Activated CD4-positive, alpha-beta T cell treated with anti-CD3 and anti-CD28 coated beads, Interleukin-2, amount 50 U/mL, for 24 hours (primary cell): ENCODE measurements at places on chromosomes 4 and X.

- DNase-seq: no peak
Measured at GRCh38 chrX:11768039-11768438, 10.0 kb downstream of the MSL3 start.

DNA sequence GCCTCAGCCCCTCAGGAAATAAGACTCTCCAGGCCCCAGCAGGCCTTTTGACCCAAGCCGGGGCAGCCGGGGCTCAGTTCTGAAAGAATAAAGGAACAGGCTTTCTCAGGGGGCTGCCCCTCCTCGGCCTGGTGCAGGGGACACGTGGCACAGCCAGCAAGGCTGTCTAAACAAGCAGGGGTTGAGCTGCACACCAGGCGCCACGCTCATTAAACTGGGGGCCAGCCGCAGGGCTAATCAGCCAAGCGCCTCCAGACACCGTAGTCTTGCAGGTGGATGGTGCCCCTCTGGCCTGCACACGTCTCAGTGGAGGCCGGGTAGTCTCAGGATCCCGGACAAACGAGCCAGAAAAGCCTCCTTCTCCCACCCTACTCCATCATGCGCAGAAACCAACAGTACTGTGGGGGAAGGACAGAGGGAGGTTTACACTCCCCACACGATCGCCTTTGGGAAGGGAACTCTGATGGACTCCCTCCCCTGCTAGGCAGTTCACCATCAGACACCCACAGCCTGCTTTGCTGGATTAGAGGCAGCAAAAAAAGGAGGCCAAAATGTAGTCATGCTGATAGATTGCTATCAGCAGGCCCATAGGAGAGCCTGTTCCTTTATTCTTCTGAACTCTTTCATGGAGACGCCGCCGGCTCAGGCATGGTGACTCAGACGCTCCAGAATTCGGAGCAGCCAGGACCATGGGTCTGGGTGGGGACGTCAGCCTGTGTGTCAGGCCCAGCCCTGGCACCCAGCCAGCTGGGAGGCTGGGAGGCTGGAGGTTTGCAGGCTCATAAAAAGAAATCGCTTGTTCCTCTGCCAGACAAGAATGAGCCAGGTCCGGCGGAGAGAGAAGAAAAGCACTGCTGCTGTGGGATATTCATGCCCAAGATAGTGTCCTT is 342.4 kb downstream of the BCOR start:
- DNase-seq: no peak

- DNase-seq: no peak
Measured at GRCh38 chrX:2984342-2984741, 22.0 kb upstream of the ARSH start.

- DNase-seq: no peak
Measured at GRCh38 chrX:107758231-107758766, 17.3 kb downstream of the TSC22D3 start.

DNA sequence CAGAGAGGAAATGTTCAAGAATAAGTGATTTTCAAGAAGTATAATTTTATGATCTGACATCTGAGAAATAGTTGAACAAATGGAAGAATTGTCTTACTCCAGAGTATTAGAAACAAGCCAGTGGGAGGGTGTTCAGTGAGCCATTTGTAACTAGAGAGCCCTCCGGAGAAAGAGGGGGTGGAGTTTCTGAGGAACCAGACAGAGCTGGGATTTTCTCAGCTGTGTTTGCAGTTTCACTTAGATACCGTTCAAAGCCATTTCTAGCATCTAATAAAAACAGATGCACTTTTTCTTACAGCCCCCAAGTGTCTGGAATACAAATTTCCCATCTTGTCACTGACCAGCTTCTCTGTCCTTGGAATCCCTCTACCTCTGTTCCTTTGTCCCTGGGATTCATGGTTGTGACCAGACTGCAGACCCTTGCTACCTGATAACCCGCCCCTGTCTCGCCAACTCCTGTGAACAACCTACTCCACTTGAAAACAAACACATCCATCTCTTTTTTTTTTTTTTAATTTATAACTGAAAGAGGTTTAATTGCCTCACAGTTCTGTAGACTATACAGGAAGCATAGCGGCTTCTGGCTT is 132.8 kb upstream of the KLF3 start:
- no peak for DNase-seq

- no peak for DNase-seq
Measured at GRCh38 chr4:84677995-84678394, 95.1 kb downstream of the CDS1 start.

GRCh38 chrX:40298069-40298468 is 200.3 kb upstream of the BCOR start:
- no peak for DNase-seq

GRCh38 chr4:75036046-75036830 is 103.3 kb downstream of the PARM1 start:
- no peak for DNase-seq

DNA sequence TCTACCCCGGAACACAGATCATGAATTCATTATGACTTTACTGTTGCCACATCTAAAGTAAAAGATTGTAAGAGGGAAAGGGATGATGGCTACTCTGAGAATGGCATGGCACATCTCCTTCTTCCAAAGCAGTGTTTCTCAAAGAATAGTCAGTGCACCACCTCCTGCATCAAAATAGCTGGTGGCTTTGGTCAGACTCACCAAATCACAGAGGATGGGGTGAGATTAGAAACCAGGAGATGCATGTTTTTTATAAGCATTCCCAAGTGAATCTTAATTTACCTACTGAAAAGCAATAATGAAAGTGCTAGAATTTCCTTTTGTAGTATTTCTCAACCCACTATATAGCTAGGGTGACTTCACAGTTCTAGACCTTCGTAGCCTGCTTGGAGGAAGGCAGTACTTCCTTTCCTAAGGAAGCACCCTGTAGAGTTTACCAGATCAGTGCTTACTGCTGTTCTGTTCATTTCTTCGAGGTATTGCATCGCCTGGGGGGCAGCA is 340.8 kb upstream of the KLF3 start:
- no peak for DNase-seq

GRCh38 chr4:123288309-123289025 is 108.1 kb upstream of the SPRY1 start:
- no peak for DNase-seq

- no peak for DNase-seq
Measured at GRCh38 chrX:125203737-125204578, 115.7 kb upstream of the TEX13C start.

DNA sequence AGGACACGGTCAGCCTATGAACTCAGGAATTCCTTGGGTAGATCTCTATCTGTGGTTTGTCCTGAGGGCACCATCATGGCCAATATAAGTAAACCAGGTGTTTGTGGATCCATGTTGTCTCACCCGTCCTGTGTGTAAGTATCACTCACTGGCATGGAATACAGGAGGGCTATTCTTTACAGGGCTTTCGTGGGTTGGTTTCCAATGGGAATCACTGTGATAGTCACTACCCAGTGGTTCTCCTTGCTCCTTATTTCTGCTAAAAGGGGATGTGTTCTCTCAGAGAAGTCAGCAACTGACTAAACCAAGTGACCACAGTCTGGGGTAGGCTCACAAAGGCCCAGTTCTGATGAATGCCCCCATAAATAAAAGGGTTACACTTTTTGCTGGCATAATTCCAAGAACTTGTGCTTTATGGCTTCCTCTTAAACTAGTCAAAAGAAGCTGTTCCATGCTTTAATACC is 236.7 kb upstream of the JADE1 start:
- DNase-seq: no peak

DNA sequence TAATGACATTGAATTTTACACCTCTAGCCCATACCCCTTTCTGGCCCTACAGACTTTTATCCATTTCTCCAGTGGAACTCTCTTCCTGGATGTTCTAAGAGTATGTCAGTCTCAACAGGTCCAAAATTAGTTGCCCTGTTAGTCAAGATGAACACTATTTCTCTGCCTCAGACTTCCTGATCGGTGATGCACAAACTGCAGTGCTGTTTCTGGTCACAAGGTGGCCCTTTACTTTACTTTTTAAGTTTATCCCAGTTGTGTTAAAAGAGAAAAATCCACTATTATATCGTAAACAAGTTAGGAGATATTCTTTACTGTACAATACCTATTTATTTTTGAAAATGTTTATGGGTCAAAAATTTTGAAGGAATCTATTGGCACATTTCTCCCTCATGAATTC is 13.1 kb downstream of the TCEAL7 start:
- DNase-seq: no peak

GRCh38 chrX:154317391-154317995 is 21.9 kb downstream of the TKTL1 start:
- no peak for DNase-seq

GRCh38 chrX:27522500-27522899 is 59.4 kb upstream of the PPP4R3C start:
- DNase-seq: no peak

- DNase-seq: no peak
Measured at GRCh38 chr4:175346376-175346775, 428.2 kb downstream of the ADAM29 start.

DNA sequence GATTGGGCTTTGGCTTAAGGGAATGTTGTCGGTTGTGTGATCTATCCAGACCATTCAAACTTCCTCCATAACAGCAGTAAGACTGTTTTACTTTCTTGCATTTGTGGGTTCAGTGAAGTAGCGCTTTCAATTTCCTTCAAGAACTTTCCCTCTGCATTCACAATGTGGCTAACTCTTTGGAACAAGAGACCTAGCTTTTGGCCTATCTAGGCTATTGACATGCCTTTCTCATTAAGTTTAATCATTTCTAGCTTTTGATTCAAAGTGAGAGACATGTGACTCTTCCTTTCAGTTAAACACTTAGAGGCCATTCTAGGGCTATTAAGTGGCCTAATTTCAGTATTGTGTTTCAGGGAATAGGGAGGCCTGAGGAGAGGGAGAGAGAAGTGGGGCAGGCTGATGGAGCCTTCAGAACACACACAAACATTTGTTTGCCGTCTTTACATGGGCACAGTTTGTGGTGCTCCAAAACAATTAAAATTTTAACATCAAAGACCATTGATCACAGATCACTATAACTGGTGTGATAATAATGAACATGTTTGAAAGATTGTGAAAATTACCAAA is 34.1 kb downstream of the ADH5 start:
- no peak for DNase-seq

DNA sequence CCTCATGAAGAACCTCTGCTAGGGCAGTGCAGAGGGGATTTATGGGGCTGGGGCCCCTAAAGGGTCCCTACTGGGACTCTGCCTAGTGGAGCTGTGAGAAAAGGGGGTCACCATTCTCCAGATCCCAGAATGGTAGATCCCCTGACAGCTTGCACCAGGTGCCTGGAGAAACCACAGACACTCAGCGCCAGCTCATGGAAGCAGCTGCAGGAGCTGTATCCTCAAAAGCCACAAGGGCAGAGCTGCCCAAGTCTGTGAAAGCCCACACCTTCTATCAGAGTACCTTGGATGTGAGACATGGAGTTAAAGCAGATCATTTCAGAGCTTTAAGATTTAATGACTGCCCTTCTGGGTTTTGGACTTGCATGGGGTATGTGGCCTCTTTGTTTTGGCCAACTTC is 38.6 kb downstream of the MAP9 start:
- DNase-seq: no peak

DNA sequence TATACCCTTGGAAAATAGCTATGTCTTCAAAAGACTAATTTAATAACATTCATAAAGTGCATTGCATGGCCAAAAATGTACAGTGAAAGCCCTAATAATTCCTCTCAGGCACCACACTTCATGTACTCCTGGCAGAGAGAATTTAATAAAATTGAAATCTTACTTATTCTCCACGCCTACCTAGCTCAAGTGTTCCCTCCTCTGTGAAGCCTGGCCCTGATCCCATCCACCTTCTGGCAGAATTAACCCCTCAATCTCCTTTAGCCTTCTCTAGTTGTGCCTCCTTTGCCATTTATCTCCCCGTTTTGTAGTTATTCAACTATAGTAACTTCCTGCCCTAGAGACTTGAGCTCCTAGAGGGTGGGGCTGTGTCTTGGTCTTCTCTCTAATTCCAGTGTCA is 26.7 kb downstream of the ACE2 start:
- no peak for DNase-seq

- no peak for DNase-seq
Measured at GRCh38 chrX:112888916-112889315, 48.3 kb upstream of the AMOT start.

DNA sequence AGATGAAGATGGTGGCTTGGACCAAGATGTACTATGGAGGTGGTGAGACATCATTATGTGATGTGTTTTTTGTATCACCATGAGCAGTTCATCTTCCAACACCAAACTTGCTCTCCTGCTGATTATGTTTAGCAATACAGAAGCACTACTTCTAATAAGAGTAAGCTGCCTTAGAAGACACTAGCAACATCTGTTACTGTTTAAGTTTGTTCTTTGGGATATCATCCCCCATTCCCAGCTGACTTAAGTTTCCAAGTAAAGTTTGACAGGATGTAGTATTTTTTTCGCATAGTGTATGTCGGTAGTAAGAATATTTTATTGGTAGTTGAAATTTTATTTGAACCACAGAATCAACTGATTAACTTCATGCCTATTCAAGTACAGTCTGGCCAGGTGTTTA is 123.5 kb upstream of the BMPR1B start:
- DNase-seq: no peak

DNA sequence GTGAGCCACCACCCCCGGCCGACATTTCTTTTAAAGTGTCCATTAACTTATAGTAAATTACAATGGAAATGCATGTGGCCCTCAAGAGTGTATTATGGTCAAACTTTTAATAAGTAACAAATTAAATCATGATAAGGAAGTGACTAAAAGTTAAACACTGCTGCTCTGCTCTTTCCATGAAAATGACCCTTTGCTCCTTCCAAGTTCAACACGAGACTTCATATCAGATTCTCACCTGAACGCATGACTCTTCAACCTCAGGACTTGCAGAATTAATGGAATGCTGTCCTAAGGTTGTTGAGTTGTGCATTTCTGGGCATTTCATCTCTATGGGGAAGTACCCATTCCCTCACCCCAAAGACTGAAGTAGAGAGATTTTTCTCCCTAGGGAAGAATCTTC is 27.1 kb downstream of the AWAT2 start:
- DNase-seq: no peak

DNA sequence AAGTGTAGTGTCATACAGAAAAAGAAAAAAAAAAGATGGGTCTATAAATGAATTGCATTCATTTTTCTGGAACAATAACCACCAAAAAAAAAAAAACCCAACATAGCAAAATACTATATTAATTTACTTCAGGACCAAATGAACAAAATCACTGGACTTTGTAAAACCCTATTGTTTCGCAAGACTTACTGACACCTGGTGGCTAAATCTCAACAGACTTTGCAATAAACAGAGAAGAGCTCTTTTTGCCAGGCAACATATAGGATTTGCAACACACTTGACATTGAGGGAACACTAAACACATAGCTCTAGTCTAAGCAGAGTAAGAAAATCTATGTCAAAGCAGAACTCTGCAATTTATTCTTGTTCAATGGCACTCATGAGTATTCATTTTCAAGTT is 990.2 kb downstream of the STPG2 start:
- no peak for DNase-seq

DNA sequence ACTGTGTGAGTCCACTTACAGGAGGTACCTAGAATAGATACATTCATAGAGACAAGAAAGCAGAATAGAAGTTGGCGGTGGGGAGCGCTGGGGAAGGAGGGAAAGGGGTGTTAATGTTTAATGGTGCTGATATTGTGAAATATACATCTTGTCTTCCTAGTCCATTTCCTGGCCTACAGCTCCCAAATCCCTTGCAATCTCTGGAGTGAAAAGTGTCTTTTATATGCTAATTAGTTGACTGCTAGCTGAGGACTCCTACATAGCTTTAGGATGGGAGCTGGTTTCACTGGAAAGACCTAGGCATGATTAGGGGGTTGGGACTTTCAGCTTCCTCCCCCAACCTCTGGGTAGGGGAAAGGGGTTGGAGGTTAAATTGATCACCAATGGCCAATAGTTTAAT is 36.0 kb downstream of the FUNDC1 start:
- no peak for DNase-seq
